ENCODE measurements at places on chromosomes 1 and 21.

DNA sequence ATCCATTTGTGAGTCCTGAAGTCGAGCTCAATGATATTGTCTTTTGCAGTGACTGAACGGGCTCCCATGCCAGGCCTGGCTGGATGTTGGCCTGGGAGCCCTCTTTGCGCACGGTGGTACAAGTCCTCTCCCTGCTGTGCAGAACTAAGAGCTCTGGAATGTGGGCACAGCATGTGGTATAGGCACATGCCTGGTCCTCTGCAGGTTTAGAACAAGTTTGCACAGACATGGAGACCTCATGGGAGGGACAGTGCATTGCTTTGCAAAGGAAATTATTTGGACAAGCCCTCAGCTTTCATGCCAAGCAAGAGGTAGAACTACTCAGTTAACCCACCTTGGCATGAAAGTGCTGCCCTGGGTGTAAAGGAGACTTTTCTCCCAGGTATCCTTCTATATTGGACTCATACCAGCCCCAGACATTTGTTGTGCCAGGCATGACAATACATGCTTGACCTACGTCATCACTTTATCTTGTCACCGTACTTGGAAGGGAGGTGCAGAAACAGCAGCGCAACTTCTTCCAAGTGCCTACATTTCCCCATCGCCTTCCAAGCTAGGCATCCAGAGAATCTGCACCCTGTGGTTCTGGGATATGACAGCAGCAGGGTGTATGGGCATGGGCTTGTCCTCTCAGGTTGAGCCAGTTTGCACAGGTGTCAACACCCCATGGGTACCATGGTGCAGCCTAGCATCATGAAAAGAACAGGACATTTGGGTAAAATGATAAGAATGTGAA lies 37.6 kb upstream of the MRPS6 start:
- DNase-seq, result no peak

DNA sequence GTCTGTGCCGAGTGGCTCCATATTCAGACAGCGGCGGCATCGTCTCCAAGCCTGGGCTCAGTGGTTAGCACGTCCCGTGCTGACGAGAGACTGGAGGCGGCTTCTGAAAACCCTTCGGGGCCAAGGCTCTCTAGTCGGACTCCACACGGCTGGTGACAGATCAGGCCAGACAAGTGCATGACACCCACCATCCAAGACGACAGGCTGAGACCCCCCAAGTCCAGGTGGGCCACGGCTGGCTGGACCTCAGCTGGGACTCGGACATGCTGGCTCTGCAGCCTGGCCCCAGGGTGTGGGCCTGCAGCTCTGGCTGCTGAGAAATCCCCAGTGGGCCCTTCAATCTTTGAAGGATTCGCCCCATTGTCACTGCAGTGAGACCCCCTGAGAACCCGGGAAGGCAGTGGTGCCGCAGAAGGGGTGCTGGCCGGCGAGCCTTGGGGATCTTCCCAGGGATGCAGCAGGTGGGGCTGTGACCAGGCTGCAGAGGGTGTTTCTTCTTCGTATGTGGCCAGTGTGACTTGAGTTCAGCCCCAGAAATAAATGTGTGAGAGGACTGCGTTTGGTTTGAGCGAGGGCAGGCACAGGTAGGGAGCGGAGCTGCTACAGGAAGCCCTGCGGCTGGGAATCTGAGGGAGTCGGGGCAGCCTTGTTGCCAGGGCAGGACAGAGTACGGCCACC lies 15.9 kb upstream of the SLC19A1 start:
- no peak for DNase-seq

DNA sequence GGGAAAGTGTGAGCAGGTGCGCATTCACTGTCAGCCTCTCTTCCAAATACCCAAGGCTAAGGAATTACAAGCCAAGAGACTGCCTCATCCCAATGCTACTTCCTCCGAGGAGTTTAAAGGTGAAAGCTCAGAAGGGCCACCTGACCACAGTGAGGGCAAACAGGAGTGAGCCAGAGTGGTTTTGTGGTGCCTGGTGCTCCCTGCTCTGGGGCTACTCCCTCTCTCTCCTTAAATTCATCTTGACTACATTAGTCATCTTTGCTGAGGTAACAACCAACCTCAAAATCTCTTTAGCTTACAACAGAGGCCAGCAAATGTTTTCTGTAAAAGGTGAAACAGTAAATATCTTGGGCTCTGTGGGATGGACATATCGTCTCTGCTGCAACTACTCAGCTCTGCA lies 14.2 kb upstream of the ZBTB8A start:
- DNase-seq, result no peak

DNA sequence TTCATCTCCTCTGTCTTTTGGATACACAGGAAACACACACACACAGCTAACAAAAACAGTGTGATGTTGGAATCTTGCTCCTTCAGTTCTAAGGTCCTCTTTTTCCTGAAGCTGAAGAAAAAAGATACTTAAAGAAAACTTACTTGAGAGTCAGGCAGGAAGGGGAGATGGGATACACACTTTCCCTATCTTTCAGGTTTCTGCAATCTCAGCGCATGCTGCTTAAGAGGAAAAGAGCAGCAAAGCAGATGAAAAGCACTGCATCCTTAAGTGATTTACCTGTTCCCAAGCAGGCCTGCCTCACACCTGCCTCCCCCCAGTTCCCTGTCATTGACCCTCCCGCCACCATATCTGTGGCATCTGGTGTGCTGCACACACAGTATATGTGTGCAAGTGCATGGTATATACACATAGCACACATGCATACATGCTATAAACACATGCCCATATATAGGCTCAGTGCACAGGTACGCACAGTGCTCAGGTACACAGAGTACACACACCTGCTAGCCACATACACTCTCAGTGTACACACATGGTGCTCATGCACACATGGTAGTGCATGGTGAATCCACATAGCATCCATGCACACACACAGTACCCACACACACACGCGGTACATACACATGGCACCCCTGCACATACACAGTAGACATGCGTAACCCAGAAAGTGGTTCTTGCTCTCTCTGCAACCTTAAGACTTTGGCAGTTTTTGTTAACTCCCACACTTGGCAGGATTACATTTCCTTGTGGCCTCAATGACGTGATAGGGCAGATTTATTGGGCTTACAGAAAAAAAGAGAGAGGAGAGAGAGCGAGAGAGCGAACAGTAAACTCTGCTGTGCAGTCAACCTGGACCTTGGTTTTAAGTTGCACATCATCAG lies 166.9 kb downstream of the TOMM20 start:
- no peak for DNase-seq

Data from DMS 273 treated with DMSO at 0.1 percent for 48 hours (cell line).